ENCODE measurements at places on chromosomes 16 and 17.

DNA sequence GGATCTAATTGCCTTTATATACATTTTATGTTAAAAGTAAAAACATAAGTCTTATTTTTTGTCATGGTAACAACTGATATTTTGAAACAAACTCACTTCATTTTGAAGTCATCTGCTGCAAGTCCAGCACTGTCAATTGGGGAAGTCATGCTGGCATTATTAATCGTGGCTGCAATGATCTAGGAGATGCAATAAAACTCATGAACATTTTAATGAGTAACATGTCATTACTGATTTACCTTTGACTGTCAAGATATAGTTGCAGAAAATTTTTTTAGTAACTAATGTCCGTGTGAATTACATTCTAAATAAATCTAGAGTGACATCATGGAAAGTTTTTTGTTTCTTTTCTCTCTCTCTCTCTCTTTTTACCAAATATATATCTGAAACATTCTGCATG lies 17.3 kb upstream of the KRT24 start:
- DNase-seq = no peak

GRCh38 chr17:32998111-32998886 lies 6.7 kb downstream of the SPACA3 start:
- DNase-seq = peak; percentile 84

DNA sequence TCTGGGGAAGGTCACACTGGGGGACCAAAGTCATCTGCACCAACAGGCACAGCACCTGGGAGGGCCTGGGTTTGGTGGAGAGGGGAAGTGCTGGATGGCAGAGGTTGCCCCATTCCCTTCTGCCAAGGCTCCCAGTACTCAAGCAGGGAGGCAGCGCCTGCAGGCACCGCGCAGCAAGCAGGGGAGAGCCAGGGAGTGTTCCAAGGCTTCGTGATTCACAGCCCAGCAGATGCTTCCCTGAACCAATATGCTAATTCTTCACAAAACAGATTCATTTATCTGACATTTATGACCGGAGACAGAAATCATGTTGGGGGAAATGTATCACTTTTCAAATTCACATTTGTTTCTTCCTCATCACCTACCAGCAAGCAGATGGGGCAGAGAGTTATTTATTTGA lies 13.4 kb upstream of the CDH5 start:
- DNase-seq = no peak

DNA sequence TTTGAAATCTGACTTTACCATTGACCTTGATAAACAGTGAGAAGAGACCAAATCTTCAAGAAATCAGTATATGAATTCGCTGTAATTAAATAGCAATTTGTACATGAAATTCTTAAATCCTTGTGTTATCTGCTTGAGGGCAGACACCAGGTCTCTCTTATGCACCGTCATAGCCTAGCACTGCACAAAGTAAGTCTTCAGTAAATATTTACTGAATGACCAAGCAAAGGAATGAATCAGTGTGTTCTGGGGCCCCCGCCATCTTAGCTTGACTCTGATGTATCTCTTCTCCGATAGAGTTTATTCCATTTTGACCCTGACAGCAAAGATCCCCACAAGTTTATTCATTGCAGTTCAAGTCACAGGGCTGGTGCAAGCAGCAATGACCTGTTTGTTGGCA lies 328.0 kb downstream of the TMEM114 start:
- no peak for DNase-seq

DNA sequence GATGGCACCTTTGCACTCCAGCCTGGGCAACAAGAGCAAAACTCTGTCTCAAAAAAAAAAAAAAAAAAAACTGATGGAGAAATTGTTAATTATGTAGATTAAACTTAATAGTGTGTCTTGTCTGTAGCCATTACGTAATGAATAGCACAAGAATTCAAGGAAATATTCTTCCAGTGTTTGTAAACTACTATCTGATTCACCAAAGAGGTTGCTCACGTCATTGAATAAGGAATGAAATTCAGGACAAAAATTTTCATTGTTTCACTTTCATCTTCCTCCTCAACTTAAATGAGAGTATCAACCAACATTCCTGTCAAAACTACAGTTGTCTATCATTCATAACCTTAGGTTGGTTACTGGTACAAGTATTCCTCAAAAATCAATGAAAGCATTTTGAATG lies 30.7 kb upstream of the MYO18A start:
- DNase-seq = no peak

DNA sequence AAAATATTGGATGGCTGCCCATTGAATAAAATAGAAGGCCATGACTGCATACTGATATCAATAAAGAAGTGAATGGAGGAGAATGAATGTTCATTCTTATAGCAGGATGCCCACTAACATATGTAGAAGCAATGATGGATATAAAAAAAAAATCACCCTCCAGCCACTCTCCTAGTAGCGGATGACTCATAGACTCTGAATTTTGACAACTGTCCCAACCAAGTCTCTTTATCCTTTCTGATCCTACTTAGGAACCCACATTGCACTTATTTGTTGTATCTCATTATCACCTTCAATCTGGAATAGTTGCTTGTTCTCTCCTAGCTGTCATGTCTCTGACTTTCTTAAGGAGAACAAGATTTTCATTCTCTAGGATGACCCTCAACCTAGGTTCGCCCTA lies 429.9 kb downstream of the HS3ST3B1 start:
- no peak for DNase-seq

DNA sequence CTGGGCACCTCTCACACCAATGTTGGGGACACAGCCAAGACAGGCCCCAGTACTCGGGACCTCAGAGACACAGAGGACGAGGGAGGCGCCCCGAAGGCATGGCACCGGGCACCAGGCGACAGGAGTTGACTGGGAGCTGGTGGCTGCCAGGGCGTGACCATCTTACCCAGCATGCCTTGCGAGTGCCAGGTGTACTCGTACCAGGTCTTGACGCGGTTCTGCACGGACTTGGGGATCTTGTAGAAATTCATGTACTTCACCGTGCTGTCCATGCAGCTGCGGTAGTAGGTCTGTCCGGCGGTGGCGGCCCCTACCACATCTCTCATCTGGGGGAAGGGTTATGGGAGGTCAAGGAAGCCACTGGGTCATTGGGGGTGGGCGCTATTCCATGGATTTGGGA lies 67.3 kb downstream of the CNGB1 start:
- no peak for DNase-seq

DNA sequence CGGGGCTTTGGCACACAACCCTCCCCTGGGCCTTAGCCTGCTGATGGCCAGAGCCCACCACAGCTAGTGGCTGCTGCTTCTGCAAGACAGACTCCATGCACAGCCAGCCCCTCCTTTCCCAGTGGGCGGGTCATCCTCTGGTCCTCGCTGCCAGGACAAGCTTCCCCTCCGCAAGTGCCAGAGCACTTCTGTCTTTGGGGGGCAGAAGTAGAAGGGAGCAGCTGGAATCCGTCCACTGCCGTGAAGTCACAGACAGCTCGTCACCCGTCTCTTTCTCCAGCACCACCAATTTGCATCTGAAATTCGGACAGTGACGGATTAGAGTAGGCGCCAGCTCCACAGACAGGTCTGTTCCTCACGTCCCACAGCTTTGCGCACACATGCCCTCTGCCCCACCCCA lies 31.3 kb upstream of the NAT9 start:
- no peak for DNase-seq

DNA sequence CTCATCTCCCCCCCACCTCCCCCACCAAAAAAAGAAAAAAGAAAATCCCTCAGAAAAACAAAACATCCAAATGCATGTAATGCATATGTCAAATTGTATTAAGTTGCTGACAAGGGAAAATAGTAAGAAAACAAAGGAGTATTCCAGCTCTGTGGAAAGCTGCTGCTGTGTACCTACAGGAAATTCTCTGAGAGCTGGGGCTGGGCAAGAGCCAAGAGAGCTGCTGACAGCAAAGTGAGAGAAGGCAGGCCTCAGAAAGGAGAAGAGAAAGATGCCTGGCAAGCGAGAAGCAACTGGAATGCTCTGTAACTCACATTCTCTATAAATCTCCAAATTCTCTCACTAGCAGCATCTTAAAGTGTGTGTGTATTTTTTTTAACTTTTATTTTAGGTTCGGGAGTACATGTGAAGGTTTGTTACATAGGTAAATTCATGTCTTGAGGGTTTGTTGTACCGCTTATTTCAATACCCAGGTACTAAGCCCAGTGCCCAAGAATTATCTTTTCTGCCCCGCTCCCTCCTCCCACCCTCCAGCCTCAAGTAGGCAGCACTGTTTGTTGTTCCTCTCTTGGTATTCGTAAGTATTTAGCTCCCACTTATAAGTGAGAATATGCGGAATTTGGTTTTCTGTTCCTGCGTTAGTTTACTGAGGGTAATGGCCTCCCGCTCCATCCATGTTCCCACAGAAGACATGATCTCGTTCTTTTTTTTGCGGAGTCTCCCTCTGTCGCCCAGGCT lies 24.4 kb downstream of the CNTROB start:
- DNase-seq = no peak

DNA sequence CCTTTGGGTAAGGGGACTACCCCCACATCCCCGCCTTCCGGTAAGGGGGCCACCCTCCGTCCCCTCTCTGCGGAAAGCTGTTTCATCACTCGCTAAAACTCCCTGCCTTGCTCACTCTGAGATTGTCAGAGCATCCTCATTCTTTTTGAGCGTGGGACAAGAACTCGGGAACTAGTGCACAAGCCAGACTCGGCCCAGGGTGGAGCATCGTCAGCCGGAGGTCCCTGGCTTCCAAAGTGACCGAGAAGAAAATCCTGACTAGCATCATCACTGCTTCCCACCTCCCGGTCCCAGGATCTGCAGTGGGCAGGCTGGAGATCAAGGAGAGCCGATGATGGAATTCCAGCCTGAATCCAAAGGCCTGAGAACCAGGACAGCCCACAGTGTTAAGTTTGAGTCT lies 380.3 kb downstream of the SEC14L1 start:
- DNase-seq = no peak

DNA sequence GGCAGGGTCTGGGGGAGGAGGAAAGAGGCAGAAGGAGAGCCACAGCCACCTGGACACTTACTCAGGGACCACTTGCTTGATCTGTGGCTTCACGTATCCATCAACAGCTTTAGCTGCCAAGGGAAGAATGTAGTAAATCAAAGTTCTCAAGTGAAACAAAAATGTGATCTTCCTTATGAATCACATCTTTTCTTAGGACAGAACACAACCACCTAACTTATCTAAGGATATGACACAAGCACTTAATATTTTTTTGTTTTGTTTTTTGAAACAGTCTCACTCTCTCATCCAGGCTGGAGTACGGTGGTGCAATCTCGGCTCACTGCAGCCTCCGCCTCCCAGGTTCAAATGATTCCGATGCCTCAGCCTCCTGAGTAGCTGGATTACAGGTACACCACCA lies 8.4 kb upstream of the GHDC start:
- DNase-seq = no peak

- no peak for DNase-seq
Observed at GRCh38 chr17:75683583-75683982, 16.4 kb downstream of the SAP30BP start.

- DNase-seq = peak; percentile 4
Observed at GRCh38 chr17:66690166-66690565, 144.8 kb upstream of the CACNG5 start.

DNA sequence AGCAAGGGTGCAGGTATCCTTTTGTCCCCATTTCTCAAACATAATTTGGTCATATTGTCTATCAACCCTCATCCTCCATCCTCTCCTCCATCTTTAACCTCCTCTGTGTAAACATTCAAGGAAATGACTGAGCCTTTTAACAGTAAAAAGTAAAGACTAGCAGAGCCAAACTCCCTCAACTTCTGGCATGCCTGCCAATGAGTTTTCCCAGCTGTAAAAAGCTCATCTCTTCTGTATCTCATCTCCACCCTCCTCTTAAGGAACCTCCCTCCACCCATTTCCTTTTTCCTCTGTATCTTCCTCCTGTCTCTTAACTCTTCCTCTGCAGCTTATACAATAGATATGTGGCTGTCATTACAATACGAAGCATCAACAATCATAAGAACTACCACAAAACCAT lies 76.9 kb upstream of the PSMD7 start:
- no peak for DNase-seq

DNA sequence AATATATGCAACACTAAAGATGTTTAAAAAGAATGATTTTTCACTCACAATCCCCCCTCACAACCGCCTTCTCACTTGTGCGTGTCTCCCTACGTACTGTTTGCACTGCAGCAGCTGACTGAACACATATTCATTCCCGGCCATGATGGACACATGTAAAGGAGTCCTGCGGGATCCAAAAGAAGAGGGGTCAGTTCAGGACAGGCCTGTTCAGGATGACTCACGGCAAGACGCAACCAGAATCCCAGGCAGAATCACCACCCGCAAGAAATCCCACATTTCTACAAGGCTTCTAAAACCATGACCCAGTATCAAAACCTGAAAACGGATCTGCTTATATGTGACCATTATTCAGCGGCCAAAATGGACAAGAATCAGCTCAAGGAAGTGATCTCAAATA lies 52.3 kb downstream of the CYB5D2 start:
- no peak for DNase-seq

- DNase-seq = no peak
Observed at GRCh38 chr16:69711115-69711740, 15.1 kb downstream of the NQO1 start.

GRCh38 chr17:81305051-81305630 lies 10.0 kb upstream of the SLC38A10 start:
- DNase-seq = no peak

- DNase-seq = peak; percentile 92
Observed at GRCh38 chr17:10697092-10698081, at the start of the genes ADPRM and SCO1. Gene ADPRM (plus strand): TSS chr17:10697594. CDS start chr17:10704927, 7,333 bp downstream. Gene SCO1 (minus strand): TSS chr17:10697533. CDS start chr17:10697507, 26 bp downstream.

GRCh38 chr16:82715833-82716232 lies 89.1 kb downstream of the CDH13 start:
- no peak for DNase-seq

DNA sequence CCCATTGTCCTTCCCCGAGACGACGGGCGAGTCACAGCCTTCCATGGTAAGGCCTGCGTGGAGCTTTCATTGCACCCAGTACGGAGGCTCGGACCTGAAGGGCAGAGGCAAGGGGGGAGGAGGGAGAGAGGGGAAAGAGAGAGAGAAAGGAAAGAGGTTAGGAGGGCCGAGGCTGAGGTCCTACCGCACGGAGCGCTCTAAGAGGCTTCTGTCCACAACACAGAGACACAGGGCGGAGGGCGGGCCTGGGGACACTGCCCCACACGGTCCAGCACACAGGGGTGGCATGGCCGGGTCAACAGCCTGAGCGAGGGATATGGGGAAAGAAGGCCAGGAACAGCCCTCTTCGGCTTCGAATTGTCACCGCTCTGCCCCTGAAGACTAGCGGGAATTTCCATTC lies 87.8 kb downstream of the ZFHX3 start:
- DNase-seq = no peak

GRCh38 chr17:67528751-67529436 lies 151.8 kb downstream of the PITPNC1 start:
- DNase-seq = no peak
